ENCODE measurements at places on chromosomes 7 and 10. TPM values are rescaled to one million over a fixed set of nuclear protein-coding genes. Genes with fewer than 3 reads are reported as not detected.

DNA sequence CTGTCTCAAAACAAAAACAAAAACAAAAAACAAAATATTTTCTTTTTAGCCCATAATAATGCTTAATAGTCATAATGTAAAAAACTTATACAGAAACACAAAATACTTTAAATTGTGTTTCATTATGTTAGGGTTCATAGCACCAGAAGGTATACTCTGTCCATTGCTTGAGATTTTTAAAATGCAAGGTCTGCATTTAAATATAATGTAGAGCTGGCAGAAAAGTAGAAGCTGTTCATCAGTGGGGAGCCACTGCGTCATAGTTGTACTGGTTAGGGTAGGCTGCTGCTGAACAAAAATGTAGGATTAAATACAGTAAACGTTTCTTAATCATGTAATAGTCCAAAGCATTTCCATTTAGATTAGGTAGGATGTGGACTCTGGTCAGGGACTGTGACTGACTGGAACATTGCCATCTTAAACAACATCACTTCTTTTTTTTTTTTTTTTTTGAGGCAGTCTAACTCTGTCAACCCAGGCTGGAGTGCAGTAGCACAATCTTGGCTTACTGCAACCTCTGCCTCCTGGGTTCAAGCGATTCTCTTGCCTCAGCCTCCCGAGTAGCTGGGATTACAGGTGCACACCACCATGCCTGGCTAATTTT, 85.2 kb downstream of the ANKIB1 start:
- DNase-seq: no peak
- no peaks in the 10 kb centered on the region for H3K27me3 ChIP-seq
- H3K27ac ChIP-seq: no peak overlapping the region
- peaks cover 28% of the 10 kb centered on the region for H3K36me3 ChIP-seq
- H3K4me1 ChIP-seq: peaks cover 8% of the 10 kb centered on the region
- no peak overlapping the region for H3K4me3 ChIP-seq

- H3K4me1 ChIP-seq: no peaks in the 10 kb centered on the region
- peaks cover 4% of the 10 kb centered on the region for H3K27me3 ChIP-seq
- no peak overlapping the region for H3K27ac ChIP-seq
- no peaks in the 10 kb centered on the region for H3K36me3 ChIP-seq
- no peak for DNase-seq
These were observed 27.1 kb upstream of the PRKCQ start for GRCh38 chr10:6607182-6607581.

- H3K27ac ChIP-seq: no peak overlapping the region
- H3K4me3 ChIP-seq: no peak overlapping the region
- DNase-seq: no peak
- H3K4me1 ChIP-seq: no peaks in the 10 kb centered on the region
These were observed 32.0 kb upstream of the ABCB4 start for GRCh38 chr7:87507446-87507845.

STEAP1B gene
- total RNA-seq: 89.5 TPM

ADD3 gene
- total RNA-seq: 54.3 TPM

DNA sequence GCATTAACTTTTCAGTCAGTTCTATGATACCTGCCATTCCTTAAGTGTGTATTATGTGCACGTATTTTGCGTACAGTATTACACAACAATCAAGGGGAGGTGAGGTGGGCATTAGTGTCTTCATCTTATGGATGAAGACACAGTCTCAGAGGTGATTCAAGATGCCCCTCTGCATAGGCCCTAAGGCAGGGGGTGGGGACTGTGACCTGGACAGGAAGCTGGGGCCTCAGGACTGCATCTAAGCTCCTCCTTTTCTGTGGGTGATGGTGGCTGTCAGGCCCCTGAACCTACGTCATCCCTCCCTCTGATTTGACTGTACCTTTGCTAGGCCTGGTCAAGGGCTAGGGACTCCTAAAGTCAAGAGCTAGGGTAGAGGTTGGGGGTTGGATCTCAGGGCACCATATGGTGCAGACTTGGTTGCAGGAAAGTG, 38.9 kb downstream of the HK1 start:
- H3K36me3 ChIP-seq: peaks cover 10% of the 10 kb centered on the region
- H3K4me1 ChIP-seq: peaks cover 53% of the 10 kb centered on the region
- H3K4me3 ChIP-seq: no peak overlapping the region

TBRG4 gene
- total RNA-seq: 64.5 TPM

GRCh38 chr10:119211625-119212441, 4.5 kb downstream of the GRK5 start:
- peak overlapping the region; percentile 74 for H3K27ac ChIP-seq
- H3K27me3 ChIP-seq: no peaks in the 10 kb centered on the region
- H3K4me1 ChIP-seq: peaks cover 55% of the 10 kb centered on the region
- H3K4me3 ChIP-seq: peak overlapping the region; percentile 76

NPTX2 gene
- total RNA-seq: not detected

- no peaks in the 10 kb centered on the region for H3K36me3 ChIP-seq
- H3K4me3 ChIP-seq: no peak overlapping the region
- no peaks in the 10 kb centered on the region for H3K27me3 ChIP-seq
- no peaks in the 10 kb centered on the region for H3K4me1 ChIP-seq
- no peak overlapping the region for H3K27ac ChIP-seq
These were observed 1226.4 kb downstream of the XPNPEP1 start for GRCh38 chr10:108696792-108697477.

- no peak overlapping the region for H3K27ac ChIP-seq
- peaks cover 23% of the 10 kb centered on the region for H3K36me3 ChIP-seq
- no peaks in the 10 kb centered on the region for H3K27me3 ChIP-seq
- no peak for DNase-seq
These were observed 32.2 kb downstream of the PHTF2 start for GRCh38 chr7:77830649-77831355.

DNA sequence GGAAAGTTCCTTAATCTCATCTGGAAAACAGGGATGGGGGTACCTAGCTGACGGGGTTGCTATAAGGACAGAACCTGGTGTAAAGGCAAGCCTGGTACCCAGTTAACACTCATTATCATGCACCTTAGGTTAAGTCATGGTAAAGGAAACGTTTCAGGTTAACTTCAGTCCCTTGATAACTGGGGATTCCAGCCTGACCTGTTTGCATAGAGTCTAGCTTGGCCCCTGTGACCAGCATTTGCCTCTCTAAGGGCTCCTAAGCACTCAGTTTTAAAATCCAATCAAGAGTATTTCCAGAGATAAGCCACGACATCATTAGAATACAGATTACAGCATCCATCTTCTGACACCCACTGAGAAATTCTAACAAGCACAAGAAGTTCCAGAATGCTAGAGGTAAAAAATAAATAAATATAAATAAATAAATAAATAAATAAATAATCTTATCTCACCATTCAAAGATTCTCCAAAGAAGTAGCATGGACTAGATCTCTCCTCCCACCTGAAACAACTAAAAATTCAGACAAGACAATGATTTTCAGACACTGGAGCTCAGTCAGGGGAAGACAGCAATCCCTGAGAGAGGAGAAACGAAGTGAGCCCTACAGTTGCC, 184.6 kb downstream of the KCNMA1 start:
- H3K36me3 ChIP-seq: peaks cover 7% of the 10 kb centered on the region
- peaks cover 37% of the 10 kb centered on the region for H3K4me1 ChIP-seq
- no peak for DNase-seq
- H3K27ac ChIP-seq: no peak overlapping the region
- no peak overlapping the region for H3K4me3 ChIP-seq

DNA sequence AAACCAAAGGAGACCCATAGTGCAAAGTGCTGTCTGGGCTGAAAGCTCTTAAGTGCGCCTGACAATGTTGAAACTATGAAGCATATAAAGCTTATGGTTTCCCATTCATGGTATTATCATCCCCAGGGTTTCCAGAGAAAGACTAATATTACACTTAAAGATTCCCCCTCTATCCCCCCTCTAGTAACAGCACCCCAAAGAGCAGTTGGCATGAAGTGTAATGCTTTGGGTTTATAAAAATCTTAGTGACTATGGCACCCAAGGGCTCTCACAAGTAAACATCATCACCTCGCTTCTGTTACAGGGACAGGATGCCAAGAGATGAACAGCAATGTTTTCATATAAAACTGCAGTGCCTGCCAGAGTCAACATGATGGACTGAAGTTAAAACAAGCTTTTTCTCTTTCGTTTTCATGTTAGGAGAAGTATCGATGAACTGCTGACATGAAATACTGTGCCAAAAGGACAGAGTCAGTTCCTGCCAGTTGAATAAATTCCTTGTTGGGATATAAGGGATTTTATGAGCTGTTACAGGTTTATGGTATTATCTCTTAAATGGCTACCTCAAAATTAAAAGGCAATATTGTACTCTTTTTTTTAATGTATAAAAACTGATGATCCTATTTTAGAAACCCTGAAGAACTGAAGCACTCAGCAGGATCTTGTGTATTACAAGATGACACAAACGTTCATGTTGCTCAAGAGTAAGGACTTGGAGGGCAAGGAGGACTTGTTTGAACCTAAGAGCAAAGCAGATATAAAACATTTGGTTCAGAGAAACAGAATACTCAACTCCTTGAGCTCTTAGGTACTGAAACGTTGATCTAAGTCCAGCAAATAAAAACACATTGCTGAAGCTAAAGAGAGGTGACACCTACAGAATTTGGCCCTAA, 203.7 kb upstream of the IMMP2L start:
- DNase-seq: no peak
- no peaks in the 10 kb centered on the region for H3K4me1 ChIP-seq
- H3K27me3 ChIP-seq: no peaks in the 10 kb centered on the region
- H3K4me3 ChIP-seq: no peak overlapping the region
- H3K27ac ChIP-seq: no peak overlapping the region

FAM25C gene
- not detected for total RNA-seq

GRCh38 chr10:127702271-127702670, 34.7 kb upstream of the FOXI2 start:
- no peak overlapping the region for H3K27ac ChIP-seq
- no peak overlapping the region for H3K4me3 ChIP-seq
- H3K27me3 ChIP-seq: no peaks in the 10 kb centered on the region
- no peaks in the 10 kb centered on the region for H3K4me1 ChIP-seq

DNA sequence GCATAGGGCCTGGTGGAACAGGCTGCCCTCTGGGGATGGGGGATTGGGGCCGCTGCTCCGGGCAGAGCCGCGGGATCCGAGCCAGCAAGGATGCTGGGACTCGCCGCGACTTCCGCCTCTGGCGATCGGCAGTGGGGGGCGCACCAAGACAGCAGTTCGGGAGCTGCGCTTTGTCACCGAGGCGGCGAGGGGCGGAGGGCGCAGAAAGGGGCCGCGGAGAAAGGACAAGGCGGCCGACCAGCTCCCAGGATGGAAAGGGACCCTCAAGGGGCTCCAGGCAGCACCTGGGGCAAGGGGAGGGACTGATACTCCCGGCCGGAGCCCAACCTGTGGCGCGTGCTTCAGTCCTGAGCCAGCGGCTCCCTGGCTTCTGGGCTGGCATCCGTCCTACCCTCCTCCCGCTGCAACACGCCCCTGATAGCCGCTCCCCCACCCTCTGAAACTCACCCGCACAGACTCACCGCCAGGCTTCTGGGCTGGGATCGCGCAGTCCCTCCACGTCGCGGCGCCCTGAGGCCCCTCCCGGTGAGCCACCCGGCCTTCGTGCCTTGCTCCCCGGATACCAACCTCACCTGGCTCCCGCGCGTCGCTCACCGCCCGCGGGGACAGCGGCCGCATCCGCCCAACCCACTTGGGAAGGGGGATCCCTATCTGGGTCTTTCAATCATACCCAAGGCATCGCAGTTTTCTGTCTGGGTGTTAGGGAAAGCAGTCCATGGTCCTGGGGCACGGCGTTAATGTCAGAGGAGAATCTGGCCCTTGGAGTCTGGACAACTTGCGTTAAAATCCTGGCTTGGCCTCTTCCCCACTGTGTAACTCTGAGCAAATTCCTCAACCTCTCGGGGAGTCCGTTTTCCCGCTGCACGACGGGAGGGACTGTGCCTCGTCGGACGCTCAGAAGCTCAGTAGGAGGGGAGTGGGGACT, 7.0 kb upstream of the EVX1 start:
- peak overlapping the region; percentile 81 for H3K4me3 ChIP-seq
- no peak for DNase-seq
- no peak overlapping the region for H3K27ac ChIP-seq
- H3K4me1 ChIP-seq: peaks cover 13% of the 10 kb centered on the region
- no peaks in the 10 kb centered on the region for H3K36me3 ChIP-seq

DNA sequence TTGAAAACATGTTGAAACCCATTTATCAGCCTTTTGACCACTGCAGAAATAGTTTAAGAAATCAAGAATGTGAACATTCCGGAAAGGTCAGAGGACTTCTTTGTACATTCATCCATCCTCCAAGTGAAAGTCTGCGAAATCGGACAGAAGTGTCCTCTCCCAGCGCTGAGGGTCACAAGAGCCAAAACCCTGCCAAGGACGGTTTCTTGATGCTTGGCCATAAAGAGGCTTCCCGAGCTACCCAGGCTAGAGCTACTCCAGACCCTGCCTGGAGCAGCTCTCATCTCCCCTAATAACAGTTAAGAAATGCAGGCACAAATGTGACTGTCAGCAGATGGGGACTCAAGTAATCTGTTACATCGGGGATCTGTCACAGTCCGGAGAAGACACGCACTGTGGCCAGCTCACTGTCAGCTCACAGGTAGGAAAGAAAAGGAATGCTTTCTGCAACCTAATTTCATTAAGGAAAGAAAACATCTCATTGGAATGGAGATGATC, 4.5 kb upstream of the CYTH3 start:
- no peak for DNase-seq
- H3K27ac ChIP-seq: no peak overlapping the region
- H3K36me3 ChIP-seq: peaks cover under 1% of the 10 kb centered on the region
- peaks cover 43% of the 10 kb centered on the region for H3K4me1 ChIP-seq
- no peak overlapping the region for H3K4me3 ChIP-seq
- H3K27me3 ChIP-seq: no peaks in the 10 kb centered on the region

SYT15 gene
- 0.31 TPM for total RNA-seq

DNA sequence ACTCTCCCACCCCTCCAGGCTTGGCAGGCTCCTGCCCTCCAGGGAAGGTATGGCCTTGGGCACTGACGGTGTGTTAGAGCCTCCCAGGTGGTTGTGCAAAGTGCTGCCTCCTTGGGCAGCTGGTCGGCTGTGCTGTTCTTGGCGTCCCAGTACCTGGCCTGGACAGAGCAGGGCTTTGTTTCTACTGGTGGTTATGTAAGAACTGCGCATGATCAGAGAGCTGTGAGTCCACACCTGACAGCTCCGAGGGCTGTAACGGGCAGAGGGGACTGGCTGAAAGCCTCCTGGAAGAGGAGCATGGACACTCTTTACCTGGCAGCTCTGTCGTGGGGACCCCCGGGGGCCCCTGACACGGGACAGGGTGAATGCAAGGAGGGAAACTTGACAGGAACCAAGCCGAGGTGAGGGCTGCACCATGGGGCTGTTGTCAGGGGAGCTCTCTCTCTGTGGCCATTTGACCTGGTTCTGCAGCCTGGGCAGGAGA, 3.1 kb upstream of the SFRP5 start:
- H3K4me1 ChIP-seq: peaks cover 6% of the 10 kb centered on the region
- H3K27ac ChIP-seq: no peak overlapping the region
- peaks cover 71% of the 10 kb centered on the region for H3K27me3 ChIP-seq
- no peak overlapping the region for H3K4me3 ChIP-seq

SMO gene
- 0.20 TPM for total RNA-seq

CDHR1 gene
- total RNA-seq: not detected

Measured in HFFc6 (cell line).